Left lung (tissue), 14 donors: ENCODE measurements at places on chromosomes 2 and 18. TPM values are rescaled to one million over a fixed set of nuclear protein-coding genes. Genes with fewer than 3 reads are reported as not detected.

The GPR75 gene
- 3.0 TPM for total RNA-seq

The CAPN13 gene
- total RNA-seq = 9.8 TPM

The ATP6V1B1 gene
- 0.76 TPM for total RNA-seq

The ALS2 gene
- 26.6 TPM for total RNA-seq

The GKN2 gene
- 130 TPM for total RNA-seq

The MRPS5 gene
- total RNA-seq = 50.5 TPM

The RESP18 gene
- total RNA-seq = not detected

The CDC42EP3 gene
- total RNA-seq = 53.8 TPM

The GCFC2 gene
- 14.3 TPM for total RNA-seq

The RNF25 gene
- 15.5 TPM for total RNA-seq

The KANSL1L gene
- total RNA-seq = 29.6 TPM

The TGIF1 gene
- total RNA-seq = 60.0 TPM

The CLEC4F gene
- total RNA-seq = 0.20 TPM

The LDAH gene
- 21.2 TPM for total RNA-seq

The ABCB11 gene
- not detected for total RNA-seq

The MGAT4A gene
- total RNA-seq = 79.8 TPM

The STON1 gene
- 12.4 TPM for total RNA-seq

The EMILIN1 gene
- 151 TPM for total RNA-seq

The ABCG8 gene
- total RNA-seq = not detected

The WNT10A gene
- 0.47 TPM for total RNA-seq

The SLC9A4 gene
- not detected for total RNA-seq

The MDH1 gene
- 129 TPM for total RNA-seq

The MROH2A gene
- total RNA-seq = 0.32 TPM

The GPR35 gene
- 6.0 TPM for total RNA-seq

The LHCGR gene
- 0.13 TPM for total RNA-seq

The IL1A gene
- 0.50 TPM for total RNA-seq

The TRABD2A gene
- total RNA-seq = 6.3 TPM

The UGT1A1 gene
- not detected for total RNA-seq

The SMAD2 gene
- total RNA-seq = 131 TPM

The SCN2A gene
- 0.50 TPM for total RNA-seq

The PHLPP1 gene
- 13.1 TPM for total RNA-seq

The UGT1A10 gene
- not detected for total RNA-seq

The HOXD13 gene
- total RNA-seq = not detected

The FN1 gene
- 1,862 TPM for total RNA-seq

The NOTO gene
- not detected for total RNA-seq

The GALM gene
- total RNA-seq = 12.8 TPM

The ADCYAP1 gene
- total RNA-seq = not detected
